HEK293T (cell line): ENCODE measurements at places on chromosomes 5 and 9.

DNA sequence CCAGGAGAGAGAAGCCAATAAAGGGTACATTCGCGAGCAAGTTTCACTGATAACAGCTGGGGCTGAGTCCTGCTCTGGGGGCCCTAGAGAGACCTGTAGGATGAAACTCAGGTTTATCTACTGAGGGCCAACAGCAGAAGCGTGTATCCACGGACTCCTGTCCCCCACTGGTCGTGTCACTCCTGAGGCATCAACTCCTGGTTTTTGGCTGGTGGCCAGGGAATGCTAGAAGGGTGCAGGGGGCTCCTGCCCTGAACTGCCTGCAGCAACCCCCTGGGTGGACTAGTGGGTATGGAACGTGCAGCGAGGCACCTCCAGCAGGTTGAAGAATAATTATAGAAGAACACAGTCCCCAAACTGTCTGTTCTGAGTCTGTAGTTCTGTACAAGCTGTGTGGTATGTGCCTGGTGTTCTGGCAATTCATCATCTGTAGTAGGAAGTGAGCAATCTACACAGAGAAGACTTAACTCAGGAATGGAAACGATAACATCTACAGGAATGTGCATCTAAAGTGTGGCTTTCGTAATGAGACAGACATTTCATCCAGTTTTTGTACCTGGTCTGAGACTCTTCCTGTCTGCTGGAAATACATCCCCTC, 64.5 kb upstream of the GNA14 start:
- no peak for DNase-seq

DNA sequence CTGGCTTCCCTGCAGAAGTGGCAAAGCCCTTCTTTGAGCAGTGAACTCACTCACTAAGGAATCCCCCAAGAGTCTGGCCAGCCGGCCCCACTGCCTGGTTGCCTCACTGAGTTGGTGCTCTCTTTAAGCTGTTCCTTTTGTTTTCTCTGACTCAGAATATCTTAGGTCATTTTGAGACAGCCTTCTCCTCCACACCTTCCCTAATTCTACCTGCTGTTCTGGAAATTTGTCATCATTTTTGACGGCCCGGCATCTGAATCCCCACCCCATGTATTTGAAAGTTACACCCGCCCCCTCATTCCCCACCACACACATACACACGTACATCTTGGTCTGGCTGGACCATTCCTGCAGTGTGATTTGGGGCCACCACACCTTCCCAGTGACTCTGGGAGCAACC, 41.8 kb downstream of the FGF1 start:
- DNase-seq = no peak

DNA sequence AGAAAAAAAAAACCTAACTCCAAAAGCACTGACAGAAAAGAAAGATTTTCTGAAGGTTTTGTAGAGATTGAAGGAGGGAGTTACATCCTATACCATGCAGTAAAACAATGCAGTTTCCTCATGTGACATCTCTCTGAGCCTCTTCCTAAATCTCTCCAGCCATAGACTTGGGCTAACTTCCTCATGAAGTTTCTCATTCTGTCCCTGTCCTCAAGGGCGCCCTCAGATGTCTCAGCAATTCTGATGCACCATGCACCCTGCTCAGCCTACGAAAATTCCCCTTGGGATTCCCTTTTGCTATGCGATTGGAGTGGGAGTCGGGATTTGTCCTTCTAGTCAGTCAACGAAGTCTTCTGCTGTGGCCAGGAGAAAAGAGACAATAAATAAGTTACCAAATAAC, 68.9 kb downstream of the FAT2 start:
- no peak for DNase-seq

GRCh38 chr5:131664929-131665328, 29.9 kb upstream of the RAPGEF6 start:
- DNase-seq = no peak

DNA sequence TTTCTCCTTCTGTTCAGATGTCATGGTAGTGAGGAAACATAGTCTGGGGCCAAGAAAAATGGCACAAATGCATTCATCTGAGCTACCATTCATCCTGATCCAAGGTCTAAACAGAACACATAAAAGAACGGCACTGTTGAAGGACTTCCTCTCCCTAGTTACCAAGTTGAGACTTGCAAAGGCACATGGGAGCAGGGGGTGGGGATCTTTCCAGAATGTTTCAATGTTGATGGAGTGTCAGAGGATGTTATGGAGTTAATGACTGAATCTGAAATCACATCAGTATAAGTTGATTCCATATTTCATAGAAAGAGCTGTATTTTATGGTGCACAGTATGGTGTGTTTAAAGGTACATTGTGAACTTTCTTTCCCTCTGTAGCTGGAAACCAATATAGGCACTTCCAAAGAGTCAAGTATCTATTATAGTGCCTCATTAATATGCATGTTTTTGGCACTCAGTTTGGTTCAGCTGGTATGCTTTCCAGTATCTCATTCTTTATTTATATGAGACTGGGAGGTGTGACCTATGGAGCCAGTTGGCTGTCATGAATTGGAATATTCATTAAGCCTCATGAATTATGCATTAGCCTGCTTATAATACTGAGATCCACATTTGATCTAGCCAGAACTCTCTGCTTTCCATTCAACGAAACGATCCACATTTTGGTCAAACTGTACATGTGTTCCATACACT, 603.0 kb downstream of the NR2F1-AS1 start:
- DNase-seq = no peak

DNA sequence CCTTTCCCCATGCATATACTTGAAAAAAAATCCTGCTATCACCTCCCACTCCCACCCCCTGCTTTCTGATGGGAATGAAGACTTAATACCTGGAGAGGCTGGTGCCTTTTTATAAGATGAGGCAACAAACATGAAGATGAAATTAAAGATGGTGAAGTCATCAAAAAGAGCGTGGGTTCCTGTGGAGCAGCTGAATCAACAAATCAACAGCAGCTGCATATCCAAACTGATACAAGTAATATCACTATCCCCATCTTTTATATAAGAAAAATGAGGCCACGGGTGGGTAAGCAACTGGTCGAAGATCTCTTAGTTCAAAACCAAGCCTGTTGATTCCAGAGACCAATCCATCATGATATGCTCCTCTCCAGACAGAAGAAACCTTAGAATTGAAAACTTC, 268.5 kb downstream of the ENC1 start:
- DNase-seq = no peak

DNA sequence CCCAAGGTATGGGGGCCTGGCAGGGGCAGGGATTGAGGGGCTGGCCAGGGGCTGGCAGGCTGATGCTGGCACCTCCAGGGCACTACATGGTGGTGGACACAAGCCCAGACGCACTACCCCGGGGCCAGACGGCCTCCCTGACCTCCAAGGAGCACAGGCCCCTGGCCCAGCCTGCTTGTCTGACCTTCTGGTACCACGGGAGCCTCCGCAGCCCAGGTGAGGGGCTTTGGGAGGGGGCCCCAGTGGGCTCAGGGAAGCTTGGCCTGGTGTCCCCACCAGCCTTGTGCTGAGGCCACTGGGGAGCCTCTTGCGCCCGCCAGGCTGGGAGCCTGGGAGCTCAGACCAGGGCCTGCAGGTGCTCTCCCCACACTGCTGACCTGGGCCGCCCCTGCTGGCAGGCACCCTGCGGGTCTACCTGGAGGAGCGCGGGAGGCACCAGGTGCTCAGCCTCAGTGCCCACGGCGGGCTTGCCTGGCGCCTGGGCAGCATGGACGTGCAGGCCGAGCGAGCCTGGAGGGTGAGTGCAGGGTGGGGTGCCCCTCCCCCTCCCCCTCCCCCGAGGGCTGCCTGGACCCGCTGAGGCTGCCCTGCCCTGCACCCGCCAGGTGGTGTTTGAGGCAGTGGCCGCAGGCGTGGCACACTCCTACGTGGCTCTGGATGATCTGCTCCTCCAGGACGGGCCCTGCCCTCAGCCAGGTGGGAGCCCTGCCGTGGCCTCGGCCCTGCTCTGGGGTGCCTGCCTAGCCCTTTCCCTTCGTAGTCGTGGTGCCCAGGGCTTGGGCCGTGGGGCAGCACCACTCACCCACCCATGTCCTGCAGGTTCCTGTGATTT, 5.7 kb downstream of the MAMDC4 start:
- no peak for DNase-seq

DNA sequence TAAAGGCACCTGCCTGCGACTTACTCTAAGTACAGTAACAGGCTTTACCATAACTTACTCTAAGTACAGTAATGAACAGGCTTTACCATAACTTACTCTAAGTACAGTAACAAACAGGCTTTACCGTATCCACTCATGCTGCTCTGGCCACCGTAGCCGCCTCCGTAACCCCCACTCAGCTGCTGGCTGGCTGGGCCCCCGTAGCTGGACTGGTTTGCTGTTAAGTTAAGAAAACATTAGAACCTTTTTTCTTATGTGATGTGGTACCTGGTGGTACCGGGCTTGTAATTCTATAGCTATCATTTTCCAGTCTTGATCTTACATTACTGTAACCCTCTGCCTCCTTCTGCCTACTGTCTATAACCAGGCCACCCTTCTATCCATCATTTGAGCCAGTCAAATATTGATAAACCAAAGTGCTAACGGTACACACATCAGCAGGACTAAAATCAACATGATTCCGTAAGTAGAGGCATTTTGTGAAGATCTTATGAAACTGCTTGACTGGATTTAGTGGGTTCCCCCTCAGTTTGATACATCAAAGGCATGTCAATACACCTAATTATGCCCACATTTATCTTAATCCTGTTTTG, 7.4 kb downstream of the HNRNPH1 start:
- no peak for DNase-seq

DNA sequence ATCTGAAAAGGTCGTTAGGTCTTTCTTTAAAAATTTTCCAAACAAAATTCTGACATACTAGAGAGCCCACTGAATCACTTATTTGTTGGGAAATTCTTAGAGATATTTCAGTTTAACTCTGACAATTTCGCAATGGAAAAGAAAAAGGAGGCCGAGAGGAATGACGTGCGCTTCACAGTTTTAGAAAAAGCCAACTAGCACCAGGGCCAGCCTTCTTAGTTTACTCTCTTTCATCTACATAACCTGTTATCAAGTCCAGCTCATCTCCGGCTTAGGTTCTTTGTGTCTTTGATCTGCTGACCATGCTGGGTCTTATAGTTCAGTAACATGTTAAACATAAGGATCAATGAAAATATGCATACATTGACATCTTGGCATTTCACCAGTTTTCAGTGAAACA, 201.7 kb upstream of the TAS2R1 start:
- no peak for DNase-seq

- no peak for DNase-seq
These were observed 222.9 kb downstream of the ARL15 start for GRCh38 chr5:54087436-54087835.

GRCh38 chr5:180670586-180671359, 21.4 kb upstream of the FLT4 start:
- DNase-seq = peak; percentile 71

DNA sequence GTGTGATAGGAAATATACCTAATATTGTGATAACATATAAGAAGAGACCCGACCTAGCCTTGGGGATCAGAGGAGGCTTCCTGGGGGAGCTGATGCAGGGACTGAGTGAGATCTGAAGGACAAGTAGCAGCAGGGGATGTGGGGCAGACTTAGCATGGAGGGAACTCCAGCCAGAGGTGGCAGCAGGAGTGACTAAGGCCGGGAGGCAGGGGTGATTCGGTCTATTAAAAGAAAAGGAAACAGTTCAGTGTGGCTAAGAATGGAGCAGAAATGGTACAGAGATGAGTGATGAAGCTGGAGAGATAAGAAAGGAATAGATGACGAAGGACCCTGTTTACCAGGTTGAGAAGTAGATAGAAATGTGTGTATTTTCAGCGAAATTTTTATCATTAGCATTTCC, 408.8 kb downstream of the ENC1 start:
- no peak for DNase-seq

- no peak for DNase-seq
These were observed 58.3 kb upstream of the NOTCH1 start for GRCh38 chr9:136603901-136604814.

DNA sequence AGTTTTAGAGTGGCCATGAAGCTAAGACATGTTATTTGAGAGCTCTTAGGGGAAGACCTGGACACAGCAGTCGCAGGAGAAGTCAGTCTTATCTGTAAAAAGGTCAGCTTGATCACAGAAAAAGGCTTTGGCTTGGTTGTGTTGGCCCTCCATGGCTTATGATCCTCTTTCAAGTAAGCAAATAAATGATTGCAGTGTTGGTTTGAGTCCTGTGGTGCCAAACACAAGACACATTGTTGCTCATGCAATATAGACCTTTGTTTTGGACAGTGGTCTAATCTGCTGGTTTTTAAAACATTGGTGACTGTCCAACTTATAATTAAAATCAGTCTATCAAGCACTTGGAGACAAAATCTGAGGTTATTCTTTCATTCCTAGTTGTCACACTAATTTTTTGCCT, 54.0 kb downstream of the DOCK8 start:
- no peak for DNase-seq

DNA sequence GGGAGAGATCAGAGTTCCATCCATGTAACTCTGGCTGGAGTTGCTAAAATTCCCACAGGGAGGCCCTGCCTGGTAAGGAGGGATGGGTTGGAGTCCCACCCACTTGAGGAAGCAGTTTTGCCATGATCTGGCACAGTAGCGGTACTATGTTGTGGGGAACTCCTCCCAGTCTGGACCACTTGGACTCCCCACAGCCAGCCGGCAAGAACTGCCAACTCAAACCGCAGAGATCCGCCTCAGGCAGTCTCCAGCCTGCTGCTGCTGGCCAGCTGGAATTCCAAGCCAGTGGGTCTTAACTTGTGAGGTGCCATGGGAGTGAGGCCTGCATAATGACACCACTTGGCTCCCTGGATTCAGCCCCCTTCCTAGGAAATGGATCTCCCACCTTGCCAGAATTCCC, 151.9 kb downstream of the NDUFS4 start:
- no peak for DNase-seq

DNA sequence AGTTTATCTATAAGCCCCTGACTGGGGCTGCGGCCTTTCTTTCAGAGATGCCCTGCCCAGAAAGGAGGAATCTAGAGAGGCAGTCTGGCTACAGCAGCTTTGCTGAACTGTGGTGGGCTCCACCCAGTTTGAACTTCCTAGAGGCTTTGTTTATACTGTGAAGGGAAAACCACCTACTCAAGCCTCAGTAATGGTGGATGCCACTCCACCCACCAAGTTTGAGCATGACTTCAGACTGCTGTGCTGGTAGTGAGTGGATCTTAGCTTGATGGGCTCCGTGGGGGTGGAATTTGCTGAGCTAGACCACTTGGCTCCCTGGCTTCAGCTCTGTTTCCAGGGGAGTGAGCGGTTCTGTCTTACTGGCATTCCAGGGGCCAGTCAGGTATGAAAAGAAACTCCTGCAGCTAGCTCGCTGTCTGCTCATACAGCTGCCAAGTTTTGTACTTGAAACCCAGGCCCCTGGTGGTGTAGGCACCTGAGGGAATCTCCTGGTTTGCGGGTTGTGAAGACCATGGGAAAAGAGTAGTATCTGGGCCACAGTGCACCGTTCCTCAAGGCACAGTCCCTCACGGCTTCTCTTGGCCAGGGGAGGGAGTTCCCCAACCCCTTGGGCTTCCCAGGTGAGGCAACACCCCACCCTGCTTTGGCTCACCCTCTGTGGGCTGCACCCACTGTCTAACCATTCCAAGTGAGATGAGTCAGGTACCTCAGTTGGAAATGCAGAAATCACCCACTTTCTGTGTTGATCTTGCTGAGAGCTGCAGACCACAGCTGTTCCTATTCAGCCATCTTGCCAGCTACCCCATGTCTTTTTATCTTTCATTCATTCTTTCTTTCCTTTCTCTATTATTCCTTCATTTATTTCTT, 211.8 kb upstream of the C9orf72 start:
- DNase-seq = no peak

GRCh38 chr5:57836921-57837320, 354.3 kb upstream of the ACTBL2 start:
- DNase-seq = no peak
